ENCODE measurements at places on chromosomes 13 and 19.
A peak's percentile ranks its signal among the peaks of the same experiment; 100 is the strongest.

DNA sequence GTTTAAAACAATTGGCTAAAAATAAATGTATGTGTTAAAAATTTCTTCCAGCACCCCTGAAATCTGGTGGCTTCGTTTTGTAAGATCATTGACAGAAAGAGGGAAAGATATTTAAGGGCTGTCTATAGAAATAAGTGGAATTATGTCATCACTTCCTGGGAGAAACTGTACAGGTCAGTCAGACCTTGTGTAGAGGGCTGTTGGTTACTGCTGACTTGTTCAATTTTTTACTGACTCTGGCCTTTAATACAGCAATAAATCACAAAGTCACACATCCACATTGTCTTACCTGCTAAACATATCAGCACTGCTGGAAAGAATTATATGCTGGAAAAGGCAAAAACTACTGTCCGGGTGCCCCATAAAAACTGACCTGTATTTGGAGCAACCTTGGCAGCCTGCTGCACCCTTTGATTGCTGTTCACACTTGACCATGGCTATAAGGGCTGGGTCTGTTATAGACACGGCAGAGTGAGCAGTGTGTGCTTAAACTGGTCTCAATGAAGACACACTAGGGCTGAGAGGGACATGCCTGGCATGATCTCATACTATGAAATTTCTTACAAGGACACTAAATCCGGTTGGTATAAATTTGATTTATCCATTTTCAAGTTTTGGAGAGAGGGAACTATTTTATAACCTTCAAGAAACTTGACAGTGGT is 162.1 kb downstream of the NHLRC3 start:
- no peak for DNase-seq

DNA sequence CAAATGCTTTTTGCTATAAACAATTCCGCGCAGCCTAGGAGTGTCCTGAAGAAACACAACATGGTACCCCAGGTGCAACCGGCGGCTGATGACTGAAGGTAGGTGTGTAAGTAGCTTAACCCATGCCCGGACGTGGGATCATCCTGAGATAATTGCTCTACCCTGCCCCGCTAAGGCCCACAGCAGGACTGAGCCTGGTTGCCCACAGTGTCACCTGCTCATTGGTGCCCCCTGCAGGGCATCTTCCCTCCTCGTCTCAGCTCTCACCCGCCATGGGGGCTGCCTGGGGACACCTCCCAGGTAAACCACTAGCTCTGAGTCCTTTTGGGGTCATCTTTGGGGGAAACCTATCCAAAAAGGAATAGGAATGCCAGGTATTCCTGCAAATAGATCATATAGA is 22.3 kb downstream of the TMEM161A start:
- no peak for DNase-seq

- no peak for DNase-seq
These were observed 1171.2 kb downstream of the DIAPH3 start for GRCh38 chr13:58992478-58993042.

GRCh38 chr13:73870970-73871935 is 263.0 kb downstream of the KLF12 start:
- DNase-seq, result no peak

- no peak for DNase-seq
These were observed 16.6 kb downstream of the DDX39A start for GRCh38 chr19:14402332-14403144.

- DNase-seq, result peak; percentile 76
These were observed 5.2 kb upstream of the CEACAM18 start for GRCh38 chr19:51473009-51473707.
